ENCODE measurements at places on chromosomes 4 and X.

DNA sequence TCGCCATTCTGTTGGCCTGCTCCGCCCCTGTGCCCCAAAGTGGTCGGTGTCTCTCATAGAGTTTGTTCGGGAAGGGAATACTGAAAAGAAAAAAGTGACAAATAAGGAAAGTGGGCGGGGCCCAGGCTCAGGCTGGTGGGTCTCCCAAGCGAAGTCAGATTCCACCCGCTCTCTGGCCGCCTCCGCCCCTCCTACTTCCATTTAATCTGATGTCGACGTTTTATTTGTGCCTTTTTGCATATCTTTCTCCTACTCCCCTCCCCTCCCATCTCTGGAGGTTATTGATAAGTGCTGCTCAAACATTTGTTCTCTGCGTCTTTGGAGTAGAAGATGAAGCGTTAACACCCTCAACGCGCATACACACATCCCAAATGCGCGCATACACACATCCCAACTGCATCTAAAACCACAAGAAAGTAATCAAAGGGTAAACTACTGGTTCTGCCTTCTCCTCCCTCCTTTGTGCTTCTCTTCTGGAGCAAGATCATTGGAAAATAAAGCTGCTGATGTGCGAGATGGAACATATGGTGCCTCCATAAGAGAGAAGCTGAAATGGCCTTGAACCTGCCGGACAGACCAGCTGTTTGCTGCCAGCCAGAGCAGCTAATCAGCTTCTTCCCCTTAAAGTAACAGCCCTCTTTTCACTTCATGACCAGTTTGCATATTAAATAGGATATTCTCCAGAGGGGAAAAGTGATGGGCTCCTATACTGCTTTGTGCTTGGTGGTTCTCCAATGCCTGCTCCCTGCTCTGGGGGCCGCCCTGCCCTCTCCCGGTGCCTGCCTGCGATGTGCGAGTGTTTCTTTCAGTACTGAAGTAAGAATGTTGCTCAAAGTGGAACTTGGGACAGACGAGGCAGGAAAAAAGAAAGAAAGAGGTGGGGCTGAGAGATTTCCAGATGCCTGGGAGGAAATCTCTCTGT is 3.1 kb downstream of the MAMLD1 start:
- peak; percentile 85 for DNase-seq

DNA sequence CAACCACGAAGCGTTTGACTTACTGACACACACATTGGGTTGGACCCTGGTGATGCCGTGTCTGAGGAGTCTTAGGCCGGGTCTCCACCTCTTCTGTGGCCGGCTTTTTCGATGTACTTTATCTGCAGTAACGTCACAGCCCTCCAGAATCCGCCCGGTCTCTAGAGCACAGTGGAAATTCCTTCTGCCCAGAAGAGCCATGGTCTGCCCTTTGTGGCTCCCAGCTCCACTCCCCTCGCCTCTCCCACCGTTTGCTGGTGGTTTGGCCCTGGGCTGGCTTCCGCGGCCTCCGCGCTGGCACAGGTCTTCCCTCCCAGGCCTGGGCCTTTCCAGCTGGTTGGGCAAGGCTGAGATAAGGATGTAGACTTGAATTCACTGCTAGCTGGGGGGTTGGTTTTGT is 4.3 kb downstream of the MAEA start:
- peak; percentile 24 for DNase-seq

DNA sequence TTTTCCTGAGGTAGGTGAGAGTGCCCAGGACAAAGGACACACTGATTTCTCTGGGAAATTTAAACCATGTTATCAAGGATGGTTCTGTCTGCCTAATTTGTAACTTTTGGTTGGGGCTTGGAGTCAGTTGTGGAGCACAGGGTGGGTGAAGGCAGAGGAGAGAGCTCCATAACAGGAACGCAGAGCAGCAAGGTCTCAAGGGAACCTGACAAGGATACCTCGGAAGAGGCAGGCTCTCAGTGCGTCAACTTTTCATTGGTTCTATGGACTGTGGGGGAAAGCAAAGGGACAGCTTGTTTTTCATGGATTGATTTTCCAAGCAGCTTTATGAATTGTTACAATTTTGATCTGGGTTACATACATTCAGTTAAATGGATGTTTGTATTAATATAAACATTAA is 110.4 kb downstream of the SLIT2 start:
- DNase-seq: no peak

GRCh38 chr4:156945532-156945931 is 26.1 kb downstream of the PDGFC start:
- no peak for DNase-seq

- no peak for DNase-seq
Measured at GRCh38 chrX:12877386-12877785, 10.5 kb downstream of the TLR7 start.

- no peak for DNase-seq
Measured at GRCh38 chrX:106208154-106208553, 40.0 kb downstream of the PWWP3B start.

- peak; percentile 90 for DNase-seq
Measured at GRCh38 chr4:6574747-6575502, at the start of gene MAN2B2. Gene MAN2B2 (plus strand): TSS chr4:6575189. CDS start chr4:6575211, 22 bp downstream.

DNA sequence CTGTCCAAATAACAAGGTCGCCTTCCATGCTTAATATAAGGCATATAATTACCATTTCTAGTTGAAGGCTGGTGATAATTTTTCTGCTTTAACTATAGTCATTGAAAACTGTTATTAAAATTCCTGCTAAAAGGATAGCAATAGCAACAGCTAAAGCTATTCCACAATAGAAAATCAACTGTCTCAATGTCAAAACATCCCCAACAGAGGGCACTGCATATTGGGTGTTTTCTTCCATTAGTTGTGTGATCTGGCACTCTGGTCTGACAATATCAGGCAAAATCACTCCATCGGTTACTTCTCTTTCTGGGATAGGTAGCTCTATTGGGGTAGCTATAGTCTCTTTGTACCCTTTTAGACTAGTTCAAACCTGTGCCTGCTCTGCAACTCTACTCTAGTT is 53.5 kb downstream of the TMPRSS11F start:
- no peak for DNase-seq

GRCh38 chrX:73563738-73564068 is 706 bp downstream of the CHIC1 start:
- no peak for DNase-seq

DNA sequence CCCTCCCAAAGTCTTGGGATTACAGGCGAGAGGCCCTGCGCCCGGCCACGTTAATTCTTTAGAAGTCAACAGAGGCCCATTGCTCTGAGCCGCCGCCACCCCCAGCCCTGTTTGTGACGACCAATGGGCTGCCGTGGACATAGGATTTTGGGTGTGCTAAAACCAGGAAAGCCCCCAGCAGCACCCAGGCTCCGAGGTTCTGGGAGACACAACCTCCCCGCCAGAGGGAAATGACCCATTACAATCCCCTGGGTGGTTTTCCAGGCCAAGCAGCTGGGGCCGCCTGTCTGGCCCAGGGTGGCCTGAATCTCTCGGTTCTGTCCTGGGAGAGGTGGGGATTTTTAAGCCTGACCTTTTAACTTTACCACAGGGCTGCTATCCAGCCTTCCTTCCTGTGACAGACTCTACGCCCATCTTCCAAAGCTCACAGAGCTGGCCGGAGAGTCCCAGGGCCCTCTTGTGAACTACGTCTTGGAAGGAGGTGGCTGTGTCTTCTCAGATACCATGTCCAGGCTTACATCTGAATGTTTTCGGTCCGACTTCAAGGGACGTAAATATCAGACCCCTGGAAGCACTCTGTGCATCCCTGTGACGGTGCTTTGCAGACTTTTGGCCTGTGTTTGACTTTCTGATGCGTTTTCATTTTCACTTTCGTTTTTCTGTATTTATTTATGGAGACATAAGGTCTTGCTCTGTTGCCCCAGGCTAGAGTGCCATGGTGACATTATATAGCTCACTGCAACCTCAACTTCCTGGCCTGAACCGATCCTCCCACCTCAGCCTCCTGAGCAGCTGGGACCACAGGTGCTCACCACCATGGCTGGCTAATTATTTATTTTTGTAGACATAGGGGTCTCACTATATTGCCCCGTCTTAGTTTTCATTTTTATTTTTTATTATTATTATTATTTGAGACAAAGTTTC is 36.0 kb downstream of the P2RY8 start:
- no peak for DNase-seq

- peak; percentile 75 for DNase-seq
Measured at GRCh38 chrX:72620550-72621145, 48.0 kb upstream of the HDAC8 start.

DNA sequence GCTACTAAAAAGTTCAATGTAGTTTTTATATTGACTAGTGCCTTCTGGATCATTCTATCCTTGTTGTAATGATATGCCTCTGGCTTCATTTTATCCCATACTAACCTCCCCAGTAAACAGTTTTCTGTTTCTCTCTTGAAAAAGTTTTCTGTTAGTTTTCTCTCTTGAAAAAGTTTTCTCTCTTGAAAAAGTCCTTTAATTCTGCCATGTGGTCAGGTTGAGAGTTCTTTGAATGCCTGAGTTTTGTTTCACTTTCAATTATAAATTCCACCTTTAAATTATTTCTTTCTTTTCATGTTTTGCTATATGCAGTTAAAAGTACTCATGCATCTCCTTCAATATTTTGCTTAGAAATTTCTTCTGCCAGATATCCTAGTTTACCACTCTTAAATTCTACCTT is 1139.6 kb downstream of the STPG2 start:
- DNase-seq: no peak

DNA sequence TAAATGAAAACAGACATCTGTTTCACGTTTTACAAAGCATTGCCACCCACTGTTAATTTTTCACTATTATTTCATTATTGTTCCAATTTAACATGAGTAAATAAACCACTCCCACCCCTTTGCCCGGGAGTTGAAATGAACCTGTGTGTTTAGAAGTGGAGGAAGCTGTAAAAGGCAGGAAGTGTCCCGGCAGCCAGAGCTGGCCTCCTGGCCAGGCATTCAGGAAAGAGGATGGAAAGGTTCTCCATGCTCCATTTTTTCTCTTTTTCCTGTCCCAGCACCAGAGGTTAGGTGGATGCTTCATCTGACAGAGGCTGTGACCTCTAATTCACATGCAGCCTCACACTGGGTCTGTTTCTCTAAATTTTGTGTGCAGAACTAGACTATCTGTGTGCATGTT is 55.5 kb upstream of the LNX1 start:
- no peak for DNase-seq

GRCh38 chr4:21554500-21554899 is 394.1 kb downstream of the KCNIP4 start:
- DNase-seq: no peak

GRCh38 chr4:5191831-5192230 is 140.6 kb downstream of the STK32B start:
- DNase-seq: no peak

GRCh38 chr4:15004739-15005301 is 2.5 kb downstream of the CPEB2 start:
- peak; percentile 80 for DNase-seq

DNA sequence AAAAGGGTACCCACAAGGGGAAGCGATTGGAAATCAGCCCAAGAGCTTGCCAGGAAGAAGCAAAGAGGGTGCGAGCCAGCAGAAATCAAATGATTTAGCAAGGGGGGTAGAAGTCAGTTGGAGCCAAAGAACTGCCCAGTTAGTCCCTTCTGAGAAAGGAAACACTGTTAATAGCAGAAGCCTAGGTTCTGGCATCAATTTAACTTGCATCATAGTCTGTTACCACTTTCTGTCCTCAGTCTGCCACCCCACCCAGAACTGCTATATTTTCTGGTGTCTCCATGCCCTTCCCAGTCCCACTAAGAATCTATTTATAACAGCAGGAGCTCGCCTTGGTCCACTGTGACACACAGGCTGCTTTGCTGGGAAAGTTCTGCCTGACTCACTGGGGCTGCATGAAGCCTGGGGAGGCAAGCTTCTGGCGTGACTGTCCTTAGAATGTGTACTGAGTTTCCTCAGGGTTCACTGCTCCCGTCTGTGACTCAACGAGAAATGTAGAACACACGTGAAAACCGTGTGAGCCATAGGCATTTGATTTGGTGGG is 157.8 kb upstream of the TTC29 start:
- DNase-seq: peak; percentile 46

DNA sequence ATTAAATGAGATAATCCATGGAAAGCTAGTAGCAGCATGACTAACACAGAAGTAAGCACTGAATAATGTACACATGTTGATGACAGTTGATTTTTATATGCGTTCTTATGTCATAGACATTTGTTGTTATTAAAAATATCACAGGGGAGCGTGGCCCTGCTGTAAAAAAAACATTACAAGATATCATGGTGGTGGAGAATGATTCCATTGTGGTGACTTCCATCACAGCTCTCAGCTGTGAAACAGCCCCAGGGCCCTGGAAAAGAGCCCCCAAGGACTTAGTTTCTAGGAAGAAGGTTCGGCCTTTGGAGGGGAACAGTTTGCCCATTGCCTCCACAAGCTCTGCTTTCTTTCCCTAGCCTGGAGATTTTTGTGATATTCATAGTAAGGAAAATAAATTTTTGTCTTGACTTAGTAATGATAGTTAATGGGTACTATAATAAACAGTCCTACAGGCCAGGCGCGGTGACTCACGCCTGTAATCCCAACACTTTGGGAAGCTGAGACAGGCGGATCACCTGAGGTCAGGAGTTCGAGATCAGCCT is 49.9 kb downstream of the FAM114A1 start:
- no peak for DNase-seq

Measured in testis (tissue), 5 donors.